ENCODE measurements at places on chromosomes 4 and X.

GRCh38 chr4:118939169-118939783 lies 50.6 kb downstream of the SYNPO2 start:
- no peak for DNase-seq

- no peak for DNase-seq
These were observed 124.0 kb downstream of the FAM53A start for GRCh38 chr4:1559896-1560650.

DNA sequence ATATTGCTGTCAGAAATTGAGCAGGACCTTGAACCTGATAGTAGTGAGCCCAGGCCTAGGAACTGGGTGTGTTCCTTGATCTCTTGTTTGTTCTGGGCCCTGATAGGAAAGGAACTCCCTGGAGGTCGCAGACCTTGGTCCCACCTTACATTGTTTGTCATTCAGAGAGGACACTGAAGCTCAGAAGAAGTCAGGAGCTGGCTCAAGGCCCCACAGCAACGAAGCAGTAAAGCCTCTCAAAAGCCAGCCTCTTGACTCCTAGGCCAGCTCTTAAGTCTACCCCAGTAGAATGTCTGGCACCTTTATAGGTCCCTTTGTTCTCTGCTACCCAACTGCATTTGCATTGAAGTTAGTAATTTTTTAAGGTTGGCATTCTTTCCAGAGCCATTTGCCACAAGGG lies 46.8 kb downstream of the MAMLD1 start:
- DNase-seq, result no peak

DNA sequence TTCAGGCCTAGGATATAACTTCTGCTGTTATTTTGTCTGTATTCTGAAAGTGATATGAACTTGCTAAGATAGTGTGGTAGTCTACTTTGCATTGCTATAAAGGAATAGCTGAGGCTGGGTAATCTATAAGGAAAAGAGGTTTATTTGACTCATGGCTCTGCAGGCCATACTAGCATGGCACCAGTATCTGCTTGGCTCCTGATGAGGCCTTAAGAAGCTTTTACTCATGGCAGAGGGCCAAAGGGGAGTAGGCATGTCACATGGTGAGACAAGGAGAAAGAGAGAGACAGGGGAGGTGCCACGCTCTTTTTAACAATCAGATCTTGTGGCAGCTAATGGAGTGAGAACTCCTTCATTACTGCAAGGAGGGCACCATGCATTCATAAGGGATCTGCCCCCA lies 247.3 kb downstream of the GPAT3 start:
- DNase-seq, result no peak

DNA sequence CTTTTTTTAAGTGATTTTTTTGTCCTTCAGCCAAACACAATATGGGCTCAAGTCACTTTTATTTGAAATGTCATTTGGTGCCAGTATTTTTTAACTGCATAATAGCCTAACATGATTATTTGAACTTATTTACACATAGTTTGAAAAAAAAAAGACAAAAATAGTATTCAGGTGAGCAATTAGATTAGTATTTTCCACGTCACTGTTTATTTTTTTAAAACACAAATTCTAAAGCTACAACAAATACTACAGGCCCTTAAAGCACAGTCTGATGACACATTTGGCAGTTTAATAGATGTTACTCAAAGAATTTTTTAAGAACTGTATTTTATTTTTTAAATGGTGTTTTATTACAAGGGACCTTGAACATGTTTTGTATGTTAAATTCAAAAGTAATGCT lies 62.1 kb downstream of the EDNRA start:
- DNase-seq, result no peak

DNA sequence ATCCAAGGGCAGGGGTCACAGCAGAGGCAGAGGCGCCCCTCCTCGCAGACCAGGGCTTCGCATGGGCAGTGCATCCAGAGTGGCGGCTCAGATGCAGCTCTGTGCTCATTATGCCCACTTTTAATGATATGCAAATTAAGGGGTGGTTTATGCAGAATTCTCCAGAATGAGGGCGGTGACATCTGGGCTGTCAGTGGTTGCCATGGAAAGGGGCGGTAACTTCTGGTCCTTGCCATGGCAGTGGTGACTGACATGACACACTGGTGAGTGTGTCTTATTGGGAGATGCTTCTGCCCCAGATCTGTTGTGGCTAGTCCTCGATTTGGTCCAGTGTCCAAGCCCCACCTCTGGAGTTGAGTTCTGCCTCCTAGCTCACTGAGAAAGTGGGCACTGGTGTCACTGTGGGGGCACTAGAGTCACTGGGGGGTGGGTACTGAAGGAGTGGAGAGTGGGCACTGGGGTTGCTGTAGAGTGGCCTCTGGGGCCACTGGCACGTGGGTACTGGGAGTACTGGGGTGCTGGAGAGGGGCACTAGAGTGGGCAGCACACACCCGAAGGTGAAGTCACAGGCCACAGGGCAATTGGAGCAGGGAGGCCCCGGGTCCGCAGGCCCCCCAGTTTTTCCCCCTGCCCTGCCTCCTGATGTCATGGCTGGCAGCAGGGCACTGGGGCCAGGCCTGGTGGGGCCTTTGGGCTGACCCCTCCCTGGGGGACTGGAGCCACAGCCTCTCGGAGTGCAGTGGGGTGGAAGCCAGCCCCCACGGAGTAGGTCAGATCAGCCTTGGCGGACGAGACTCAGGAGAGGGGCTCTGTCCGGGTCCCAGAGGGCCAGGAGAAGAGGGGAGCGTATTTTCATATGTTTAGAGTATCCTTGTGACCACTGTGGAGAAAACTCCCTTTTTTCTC lies 98.6 kb upstream of the NKX1-1 start:
- no peak for DNase-seq

GRCh38 chr4:93201471-93202096 lies 627.0 kb upstream of the ATOH1 start:
- DNase-seq, result no peak

DNA sequence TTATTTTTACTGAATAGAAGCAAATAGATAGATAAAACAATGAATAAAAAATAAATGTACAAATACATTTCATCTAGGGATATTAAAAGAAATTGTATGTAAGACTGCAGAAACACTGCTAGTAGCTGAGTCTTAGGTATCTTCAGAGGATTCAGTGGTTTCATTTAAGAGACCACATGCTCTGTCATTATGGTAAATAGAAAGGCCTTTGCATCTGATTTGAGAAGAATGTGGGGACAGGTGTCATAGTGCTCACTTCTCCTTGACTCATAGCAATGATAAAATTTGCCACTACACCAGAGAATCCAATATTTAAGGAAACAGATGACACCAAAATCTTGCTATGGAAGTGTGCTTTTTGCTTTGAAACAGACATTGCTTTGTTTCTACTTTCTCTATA lies 59.8 kb upstream of the PPP1R2C start:
- DNase-seq, result no peak

DNA sequence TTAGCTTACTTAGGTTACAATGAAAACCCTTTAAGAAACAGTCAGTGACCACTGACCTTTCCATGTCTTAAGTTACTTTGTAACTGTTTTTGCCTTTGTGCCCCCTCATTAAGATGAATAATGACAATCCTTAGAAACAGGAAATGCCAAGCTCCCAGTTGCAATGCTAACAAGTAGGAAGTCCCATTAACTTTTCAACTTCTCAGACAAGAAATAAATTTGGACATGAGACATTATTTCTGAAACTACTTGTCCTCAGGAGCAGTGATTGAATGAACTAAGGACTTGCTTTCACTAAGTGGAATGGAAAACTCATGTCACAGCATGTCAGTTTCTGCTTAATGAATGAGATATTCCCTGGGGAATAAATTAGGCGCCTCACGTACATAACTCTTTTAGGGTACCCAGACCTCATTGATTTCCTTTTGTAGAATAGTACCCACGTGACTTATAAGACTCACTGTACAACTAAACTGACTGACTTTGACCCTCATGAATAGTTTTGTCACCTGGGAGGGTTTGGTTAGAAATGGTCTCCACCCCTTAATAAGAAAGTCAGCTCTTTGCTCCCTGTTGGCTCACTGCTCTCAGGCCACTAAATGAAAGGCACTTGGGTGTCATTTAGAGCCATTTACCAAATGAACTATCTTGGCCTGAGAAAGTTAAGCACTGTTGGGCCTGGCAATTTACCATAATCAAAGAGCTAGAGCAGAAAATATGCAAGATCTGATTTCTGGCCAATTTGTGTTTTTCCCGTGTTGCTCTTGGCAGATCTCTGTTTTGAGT lies 383.9 kb downstream of the RPA4 start:
- no peak for DNase-seq

- no peak for DNase-seq
These were observed 1182.7 kb downstream of the FSTL5 start for GRCh38 chr4:160981083-160981482.

Data from non-pigmented ciliary epithelial cell (primary cell).